ENCODE measurements at places on chromosomes 2 and 18.

- peak; percentile 68 for DNase-seq
Measured at GRCh38 chr18:56168049-56168781, 470.2 kb downstream of the TXNL1 start.

GRCh38 chr18:24201699-24202687 is 63.1 kb downstream of the CABYR start:
- no peak for DNase-seq

DNA sequence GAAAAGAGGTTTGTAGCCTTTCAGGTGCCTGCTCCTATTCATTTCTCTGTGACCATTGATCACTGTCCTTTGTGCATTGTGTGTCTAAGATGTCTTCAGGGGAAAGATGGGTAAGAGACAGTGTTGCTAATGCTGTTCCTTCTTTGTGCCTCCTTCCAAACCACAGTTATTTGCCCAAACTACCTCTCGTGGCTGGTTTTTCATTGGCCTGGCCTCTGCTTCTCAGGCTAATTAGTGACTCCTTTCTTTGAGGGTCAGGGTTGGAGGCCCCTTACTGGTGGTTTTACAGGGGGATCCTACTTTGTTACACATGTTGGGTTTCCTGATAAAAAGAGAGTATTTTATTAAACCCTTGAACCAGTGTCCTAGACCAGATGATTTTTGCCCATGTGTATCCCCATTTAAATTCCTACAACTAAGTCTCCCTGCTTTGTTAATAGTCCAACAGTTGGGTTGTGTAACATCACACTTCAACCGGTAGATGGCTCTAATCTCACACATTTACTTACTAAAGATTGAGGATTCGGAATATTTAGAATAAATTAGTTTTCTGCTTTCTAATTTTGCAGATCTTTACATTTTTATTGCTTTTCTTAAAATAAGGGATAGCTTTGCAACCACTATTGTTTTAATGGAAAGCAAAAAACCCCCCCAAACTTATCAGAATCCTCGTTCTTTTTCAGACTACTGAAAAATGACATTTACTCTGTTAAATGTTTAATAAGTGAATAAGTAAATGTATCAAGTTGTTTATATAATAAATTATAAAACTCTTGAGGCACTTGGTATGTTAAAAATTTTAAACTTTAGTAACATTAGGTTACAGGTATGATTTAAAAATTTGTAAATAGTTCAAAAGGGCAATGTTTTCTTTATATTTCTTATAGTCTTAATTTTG is 2.4 kb downstream of the MARS2 start:
- peak; percentile 67 for DNase-seq

GRCh38 chr2:9139491-9140443 is 66.8 kb upstream of the ASAP2 start:
- no peak for DNase-seq

- DNase-seq = no peak
Measured at GRCh38 chr18:62625019-62625418, 90.3 kb upstream of the PHLPP1 start.

- peak; percentile 88 for DNase-seq
Measured at GRCh38 chr2:217279556-217279955, 419.7 kb upstream of the TNP1 start.

DNA sequence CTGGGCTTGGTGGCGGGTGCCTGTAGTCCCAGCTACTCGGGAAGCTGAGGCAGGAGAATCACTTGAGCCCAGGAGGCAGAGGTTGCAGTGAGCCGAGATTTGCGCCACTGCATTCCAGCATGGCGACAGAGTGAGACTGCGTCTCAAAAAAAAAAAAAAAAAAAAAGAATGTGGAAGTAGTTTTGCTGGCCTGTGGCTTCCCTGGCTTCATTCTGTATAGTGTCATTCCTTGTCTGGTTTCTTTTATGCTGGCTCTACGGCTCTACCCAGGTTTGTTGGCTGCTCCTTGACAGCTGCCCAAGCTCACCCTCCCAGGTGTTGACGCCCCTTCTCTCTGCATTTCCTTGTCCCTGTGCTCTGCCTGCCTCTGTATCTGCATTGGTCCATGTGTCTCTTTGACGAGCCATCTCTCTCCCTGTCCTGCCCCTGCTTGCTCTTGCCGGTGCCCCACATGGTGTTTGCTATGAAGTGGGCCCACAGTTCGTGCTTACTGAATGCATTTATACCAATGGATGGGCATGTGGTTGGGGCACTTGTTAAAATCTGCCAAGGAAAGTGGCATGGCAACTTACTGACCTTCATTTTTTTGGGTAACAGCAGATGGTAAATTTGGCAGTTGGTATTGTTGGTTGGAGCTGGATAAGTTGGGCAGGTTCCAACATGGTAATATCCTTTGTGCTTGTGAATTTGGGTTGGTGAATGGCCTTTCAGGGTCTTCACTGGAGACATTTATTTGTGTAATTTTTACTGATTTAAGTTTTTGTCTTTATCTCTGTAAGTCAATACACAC is 113.9 kb downstream of the MAP4K4 start:
- DNase-seq = no peak

DNA sequence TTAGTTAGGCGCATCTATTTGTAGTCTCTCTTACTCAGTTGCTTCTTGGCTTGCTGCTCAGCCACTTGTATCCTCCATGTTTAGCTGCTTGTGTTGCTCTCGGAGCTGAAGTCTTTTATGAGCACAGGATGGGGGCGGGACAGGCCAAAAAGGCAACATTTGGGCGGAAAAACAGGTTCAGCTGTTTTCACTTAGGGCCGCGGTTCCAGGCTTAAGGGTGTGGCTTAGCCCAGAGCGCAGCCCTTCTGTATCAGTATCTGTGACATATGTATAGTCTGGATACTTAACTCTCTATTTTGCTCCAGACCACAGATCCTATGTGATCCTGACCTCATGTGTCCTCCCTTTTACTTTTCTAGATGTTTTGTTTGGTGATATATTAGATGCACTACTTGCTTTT is 763.5 kb downstream of the SUCLG1 start:
- no peak for DNase-seq

DNA sequence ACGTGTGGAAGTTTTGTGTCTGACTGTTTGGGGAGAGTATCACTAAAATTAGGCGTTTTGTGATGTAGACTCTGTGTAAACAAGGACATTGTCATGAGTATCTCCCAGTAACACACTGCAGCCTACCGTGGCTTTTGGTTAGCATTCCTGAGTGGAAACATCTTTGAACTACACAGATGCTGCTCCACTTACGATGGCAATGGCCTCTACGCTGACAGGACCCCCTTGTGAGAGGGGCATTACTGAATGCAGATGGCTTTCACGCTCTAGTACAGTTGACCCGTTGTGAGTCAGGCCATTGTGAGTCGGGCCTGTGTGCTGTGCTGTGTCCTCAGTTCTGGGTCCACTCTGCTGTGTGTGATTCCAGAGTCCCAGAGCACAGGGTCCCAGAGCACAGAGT is 34.4 kb upstream of the ADNP2 start:
- no peak for DNase-seq

- DNase-seq = no peak
Measured at GRCh38 chr18:55362303-55362702, 225.7 kb downstream of the TCF4 start.

DNA sequence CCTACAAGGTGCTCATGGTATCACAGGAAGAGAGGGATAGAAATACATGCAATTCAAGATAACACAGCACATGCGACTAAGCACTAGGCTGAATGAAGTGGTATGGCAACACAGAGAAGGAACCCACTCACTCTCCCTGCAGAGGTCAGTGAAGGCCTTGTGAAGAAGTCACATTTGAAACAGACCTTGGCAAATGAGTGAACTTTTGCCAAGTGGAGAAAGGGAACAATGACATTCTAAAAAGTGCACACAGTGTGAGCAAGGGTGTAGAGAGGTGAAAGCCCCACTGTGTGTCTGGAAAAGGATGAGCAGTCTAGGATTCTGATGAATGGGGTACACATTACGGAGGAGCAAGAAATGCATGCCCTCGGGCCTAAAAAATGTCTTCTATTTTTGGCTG is 23.3 kb downstream of the KLF7 start:
- peak; percentile 59 for DNase-seq

GRCh38 chr18:45844938-45845337 is 19.5 kb downstream of the SIGLEC15 start:
- DNase-seq = no peak

DNA sequence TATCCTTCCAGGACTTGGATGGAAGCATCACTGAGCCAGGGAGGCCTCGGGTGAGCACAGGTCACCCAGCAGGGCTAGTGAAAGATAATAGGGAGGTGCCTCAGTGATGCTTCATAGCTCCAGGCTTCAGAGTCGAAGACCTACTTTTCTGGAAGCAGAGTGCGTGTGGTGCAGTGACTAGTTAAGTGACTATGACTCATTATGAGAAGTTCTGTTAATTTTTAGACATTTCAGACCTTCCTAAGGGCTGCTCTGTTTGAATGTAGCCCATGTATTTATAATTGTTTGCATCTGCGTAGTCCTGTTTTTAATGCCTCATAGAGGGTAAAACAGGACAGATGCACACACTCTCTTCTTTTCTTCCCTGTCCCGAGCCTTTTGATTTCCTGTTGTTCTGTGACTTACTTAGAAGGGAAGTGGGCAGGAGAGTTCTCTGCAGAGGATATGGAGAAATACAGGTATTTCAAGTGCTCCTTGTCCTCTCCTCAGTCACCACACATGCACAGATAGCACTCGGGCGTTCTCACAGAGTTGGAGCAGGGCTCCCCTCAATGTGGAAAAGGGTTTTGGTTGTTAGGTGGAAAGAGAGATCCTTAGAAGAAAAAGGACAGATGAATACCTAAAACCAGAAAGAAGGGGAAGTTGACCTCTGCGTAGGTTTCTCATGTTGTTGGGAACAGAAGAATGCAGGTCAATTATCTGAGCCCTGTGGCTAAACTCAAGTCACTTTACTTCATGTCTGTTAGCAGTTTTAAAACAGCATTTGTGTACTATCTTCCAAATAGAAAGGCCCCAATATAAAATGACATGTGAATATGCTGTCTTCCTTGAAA is 34.7 kb downstream of the RALB start:
- DNase-seq = peak; percentile 74

GRCh38 chr2:179817181-179817841 is 44.1 kb downstream of the ZNF385B start:
- DNase-seq = peak; percentile 22

GRCh38 chr2:45067859-45068570 is 58.8 kb upstream of the SIX2 start:
- peak; percentile 41 for DNase-seq

DNA sequence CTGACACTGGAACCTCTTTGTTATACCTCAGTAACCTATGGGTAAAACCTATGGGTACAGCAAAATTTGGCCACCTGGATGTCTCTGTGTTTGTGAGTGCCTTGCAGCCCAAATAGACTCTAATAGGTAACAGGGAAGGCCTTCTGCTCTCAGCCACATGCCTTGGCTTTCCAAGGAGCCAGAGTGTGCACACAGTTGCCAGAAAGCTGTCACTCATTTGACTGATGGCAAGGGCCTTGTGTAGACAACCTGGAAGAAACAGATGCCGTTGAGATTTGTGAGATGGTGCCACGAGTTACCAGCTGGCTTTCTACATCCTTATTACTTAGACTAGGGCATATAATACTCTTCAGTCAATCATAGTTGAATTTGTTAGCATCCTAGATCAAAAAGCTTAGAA is 90.1 kb upstream of the RAB12 start:
- no peak for DNase-seq

- DNase-seq = peak; percentile 96
Measured at GRCh38 chr2:8821276-8822217, 15.9 kb downstream of the KIDINS220 start.

DNA sequence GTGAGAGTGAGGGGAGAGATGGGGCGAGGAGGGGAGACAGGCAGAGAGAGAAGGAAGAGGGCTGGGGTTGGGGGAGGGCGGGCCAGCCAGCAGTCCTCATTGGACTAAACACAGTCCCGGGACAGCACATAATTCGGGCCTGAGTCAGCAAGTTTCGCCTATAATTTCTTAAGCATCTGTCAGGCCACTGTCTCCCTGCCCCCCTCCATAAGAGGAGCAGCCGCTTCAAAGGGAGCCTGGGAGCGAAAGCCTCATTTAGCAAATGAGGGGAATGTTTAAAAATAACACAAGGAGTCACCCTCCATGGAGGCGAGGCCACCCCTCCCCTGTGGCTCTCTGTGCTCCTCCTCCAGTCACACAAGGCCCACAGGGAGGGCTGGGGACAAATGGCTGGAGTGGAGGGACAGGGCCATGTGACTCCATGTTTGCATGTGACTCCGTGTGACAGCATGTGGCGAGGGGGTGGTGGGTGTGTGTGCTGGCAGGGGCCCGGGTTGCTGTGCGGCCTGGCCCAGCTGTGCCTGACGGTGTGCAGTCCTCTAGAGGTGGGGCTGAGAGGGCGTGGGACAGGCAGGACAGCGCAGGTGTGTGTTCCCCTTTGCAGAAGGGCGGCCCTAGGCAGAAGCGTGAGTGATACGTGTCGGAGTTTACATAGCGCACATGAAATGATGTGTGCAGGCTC is 162.4 kb downstream of the CELF4 start:
- peak; percentile 31 for DNase-seq

DNA sequence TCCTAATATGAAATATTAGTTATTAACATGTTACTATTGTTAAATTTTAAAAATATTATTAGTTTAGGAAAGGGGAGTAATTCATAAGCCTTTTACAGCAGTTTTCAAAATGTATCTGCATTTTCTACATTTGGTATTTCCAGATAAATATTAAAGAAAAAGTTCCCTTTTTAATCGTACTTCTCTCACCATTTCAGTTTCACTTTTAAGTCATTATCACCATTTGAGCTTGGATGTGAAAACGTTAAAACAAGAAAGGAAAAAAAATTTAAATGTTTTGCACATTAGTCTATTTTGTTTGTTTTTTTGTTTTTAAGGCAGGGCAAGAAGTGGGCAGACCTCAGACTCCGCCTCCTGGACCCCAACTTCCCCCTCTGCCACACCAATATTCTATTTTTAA is 3.3 kb upstream of the SRSF7 start:
- no peak for DNase-seq

- peak; percentile 88 for DNase-seq
Measured at GRCh38 chr2:221501210-221501882, 70.8 kb downstream of the EPHA4 start.

GRCh38 chr2:80135001-80135400 is 169.6 kb downstream of the LRRTM1 start:
- peak; percentile 43 for DNase-seq

DNA sequence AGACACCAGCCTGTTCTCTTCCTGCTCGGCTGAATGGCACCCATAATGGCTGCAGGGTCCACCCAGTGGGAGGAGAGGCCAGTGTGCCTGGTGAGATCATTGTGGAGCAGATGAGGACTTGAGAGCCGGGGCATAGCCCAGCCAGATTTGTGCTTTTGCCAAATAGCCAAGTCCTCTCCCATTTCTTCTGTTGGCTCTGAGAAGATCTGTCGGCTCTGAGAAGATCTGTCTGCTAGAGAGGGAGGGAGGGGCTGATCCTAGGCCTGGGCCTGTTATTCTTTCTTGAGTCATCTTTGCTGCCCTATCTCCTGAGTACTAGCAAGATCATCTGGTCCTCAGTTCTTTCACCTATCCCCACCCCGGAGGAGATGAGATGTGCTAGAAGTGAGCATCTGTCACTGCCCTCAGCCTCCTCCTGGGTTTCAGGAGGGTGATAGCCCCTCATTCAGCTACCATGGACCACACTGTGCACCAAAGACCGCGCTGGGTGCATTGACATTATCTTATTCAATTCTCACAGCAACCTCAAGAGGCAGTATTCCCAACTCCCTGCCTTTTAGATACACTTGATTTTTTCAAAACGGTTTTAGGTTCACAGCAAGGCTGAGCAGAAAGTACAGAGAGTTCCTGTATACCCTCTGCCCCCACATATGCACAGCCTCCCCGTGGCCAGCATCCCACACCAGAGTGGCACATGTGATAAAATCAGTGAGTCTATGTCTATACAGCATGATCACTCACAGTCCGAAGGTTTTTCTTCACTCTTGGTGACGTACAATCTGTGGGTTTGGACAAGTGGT is 98.6 kb downstream of the CAPN13 start:
- DNase-seq = peak; percentile 9

All from amniotic epithelial cell (primary cell).